GDM1 (cell line): ENCODE measurements at places on chromosomes 16 and 17.
A peak's percentile ranks its signal among the peaks of the same experiment; 100 is the strongest.

GRCh38 chr17:35213412-35213940, 19.3 kb upstream of the SLC35G3 start:
- no peak for DNase-seq

DNA sequence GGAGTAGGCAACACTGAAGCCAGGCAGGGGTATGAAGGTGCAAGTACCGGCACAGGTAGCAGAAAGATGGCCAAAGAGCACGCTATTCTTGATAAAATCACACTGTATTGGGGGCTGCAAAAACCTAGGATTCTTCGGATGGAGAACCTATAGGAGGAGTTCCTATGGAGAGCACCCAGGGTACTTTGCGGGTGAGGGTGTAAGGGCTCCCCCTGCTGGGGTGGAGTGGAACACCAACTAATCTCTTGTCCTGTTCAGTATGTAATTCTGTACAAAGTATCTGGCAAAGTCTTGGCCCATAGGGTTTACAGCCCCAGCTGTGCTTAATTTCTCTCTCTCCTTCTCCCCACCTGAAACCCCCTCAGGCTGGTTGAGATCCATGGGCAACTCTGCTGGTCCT, 393.1 kb upstream of the ASIC2 start:
- DNase-seq = no peak

- DNase-seq = no peak
Measured at GRCh38 chr16:77965346-77965745, 57.0 kb upstream of the CLEC3A start.

DNA sequence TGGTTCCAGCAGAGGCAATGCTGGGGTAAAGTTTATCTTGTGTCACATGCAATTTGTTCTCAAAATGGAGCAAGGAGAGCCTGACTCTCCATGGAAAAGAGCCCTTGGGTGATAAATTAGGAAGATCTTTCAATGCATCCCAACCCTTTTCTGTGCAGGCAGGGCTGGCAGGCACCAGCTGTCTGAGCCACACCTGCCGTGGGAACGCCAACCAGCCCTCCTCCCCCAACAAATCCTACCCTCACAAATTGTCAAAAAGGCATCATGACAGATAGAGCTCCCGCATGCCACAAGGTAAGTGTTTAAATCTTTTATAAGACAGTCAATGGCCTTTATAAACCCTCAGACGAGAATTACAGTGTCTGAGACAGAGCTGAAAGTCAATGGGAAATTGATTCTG, 418.5 kb upstream of the CDH5 start:
- no peak for DNase-seq

DNA sequence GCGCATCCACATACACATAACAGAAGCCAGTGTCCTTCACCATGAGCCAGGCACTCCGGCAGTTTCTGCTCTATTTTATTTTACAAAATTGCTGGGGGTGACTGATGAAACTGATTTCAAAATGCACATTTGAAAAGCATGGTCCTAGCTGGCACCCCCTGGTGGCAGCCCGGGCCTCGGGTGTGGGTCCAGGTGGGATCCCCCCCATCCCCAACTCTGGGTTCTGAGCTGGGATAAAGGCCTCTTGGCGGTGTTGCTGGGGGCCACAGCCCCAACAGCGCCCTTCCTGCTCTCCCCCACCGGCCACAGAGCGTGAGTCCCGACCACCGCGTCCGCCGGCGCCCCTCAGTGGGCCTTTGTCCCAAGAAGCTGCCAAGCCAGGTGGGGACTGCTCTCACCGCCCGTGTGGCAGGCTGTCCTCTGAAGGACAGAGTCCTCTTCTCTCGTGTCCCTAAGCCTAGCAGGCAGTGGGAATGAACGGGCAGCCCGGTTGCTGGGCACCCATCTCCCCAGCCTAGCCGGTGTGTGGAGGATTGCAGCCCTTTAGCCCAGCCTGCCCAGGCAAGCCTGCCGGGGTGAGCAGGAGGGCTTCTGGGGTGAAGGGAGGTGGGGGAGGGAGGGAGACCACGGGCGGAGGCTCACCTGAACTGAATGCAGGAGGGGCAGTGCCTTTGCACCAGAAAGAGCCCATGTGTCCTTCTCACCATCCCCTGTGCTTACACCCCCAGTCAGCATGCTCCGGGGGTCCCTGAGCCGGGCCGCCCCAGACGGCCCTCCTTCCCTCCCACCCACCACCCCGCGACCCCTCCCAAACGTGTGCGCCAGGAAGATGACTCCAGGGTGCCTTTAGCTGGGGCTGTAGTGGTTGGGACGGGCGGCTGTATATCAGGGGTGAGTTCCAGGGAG, 898 bp downstream of the SNAI3 start:
- peak; percentile 16 for DNase-seq

- DNase-seq = no peak
Measured at GRCh38 chr17:66865151-66865550, 30.2 kb downstream of the CACNG5 start.

- DNase-seq = no peak
Measured at GRCh38 chr17:38879878-38880665, 10.2 kb downstream of the LASP1 start.

DNA sequence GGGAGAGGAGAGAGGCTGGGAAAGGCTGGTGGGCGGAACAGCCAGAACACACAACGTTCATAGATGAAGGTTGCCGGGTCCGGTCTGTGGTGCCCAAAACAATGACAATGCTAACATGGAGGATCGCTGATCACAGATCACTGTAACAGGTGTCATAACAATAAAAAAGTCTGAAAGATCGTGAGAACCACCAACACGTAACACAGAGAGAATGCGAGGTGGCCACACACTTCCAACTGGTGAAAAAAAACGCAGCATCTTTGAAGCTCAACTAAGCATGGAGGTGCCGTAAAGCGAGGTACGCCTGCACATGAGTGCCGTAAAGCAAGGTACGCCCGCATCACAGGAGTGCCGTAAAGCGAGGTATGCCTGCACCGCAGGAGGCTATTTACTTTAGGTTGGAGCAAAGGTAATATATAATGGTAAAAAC, 42.3 kb downstream of the ABR start:
- no peak for DNase-seq

DNA sequence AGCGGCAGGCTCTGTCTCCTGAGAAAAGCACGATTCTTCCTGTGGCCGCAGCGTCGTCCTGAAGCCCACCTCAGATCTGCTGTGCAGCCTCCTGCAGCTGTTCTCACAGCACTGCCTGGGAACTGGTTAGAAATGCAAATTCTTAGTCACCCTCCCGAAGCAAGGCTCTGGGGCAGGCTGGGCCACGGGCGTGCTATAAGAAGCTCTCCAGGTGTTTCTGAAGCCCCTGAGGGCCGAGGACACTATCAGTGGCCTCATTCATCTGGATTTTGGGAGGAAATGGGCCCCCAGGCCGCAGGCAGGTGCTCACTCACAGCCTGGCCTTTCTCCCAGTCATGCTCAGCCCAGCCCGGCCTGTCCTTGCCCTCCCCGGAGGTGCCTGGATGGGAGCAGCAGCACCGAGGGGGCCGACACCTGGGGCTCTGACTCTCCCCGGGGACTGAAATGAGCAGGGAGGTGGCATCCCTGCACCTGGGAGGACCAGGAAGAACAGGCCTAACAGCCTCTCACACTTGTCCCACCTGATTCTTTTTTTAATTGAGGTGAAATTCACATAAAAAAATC, 10.4 kb upstream of the NLRC3 start:
- DNase-seq = no peak

- no peak for DNase-seq
Measured at GRCh38 chr17:14303343-14304221, 2.7 kb downstream of the HS3ST3B1 start.

GRCh38 chr17:74952431-74953133, 16.9 kb downstream of the OTOP3 start:
- no peak for DNase-seq

DNA sequence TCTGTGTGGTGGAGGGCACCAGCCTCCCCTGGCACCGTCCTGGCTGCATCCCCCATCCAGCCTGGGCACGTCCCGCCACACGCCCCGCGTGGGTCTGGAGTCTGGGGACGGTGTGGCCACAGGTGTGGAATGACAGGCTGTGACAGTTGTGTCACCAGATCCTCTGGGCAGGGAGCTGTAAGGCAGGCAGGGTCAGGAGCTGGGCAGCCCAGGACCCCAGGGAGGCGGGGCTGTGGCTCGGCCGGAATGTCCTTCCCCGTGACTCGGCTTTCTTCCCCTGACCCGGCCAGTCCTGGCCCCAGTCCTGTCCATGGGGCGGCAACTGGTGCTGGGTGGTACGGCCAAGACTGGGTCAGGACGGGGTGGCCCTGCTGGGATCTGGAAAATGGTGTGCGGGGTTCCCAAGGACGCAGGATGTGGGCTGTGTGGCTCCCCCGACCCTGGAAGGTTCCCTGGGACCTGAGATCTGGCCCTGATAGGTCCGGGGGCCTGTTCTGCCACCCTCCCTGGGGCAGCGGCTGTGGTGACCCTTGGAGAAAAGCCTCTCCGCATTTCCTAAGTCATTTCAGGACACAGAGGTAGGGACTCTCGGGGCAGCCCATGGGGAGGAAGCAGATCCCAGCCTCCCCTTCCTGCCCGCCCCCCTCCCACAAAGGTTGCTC, 3.3 kb upstream of the SLC16A3 start:
- no peak for DNase-seq

DNA sequence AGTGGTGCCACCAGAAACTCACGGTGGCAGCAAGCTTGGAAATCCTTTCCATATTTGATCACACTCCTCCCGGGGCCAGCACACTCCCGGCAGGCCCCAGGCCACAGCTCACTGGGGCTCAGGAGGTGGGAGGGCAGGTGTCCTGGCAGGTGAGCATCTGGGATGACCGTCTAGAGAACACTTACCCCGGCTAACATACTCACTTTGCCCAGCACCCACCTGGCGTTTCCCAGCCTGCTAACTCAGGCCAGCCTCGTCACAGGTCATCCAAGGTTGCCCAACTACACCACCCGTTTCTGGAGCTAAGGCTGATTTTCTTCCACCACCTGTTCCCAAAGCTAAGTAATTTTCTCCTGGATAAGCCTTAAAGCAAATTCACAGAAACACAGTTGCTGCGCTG, 24.9 kb downstream of the FBXO31 start:
- DNase-seq = no peak

GRCh38 chr17:15457723-15458094, 9.7 kb downstream of the CDRT4 start:
- no peak for DNase-seq

GRCh38 chr16:87140211-87141200, 176.7 kb downstream of the C16orf95 start:
- no peak for DNase-seq

- DNase-seq = no peak
Measured at GRCh38 chr17:65885541-65886312, 306.2 kb downstream of the CEP112 start.

GRCh38 chr17:59810894-59811153, 81.9 kb downstream of the TUBD1 start:
- no peak for DNase-seq
